CD4-positive, alpha-beta T cell treated with Interferon alpha-2 for 1 hour (primary cell): ENCODE measurements at places on chromosomes 1 and 21.

DNA sequence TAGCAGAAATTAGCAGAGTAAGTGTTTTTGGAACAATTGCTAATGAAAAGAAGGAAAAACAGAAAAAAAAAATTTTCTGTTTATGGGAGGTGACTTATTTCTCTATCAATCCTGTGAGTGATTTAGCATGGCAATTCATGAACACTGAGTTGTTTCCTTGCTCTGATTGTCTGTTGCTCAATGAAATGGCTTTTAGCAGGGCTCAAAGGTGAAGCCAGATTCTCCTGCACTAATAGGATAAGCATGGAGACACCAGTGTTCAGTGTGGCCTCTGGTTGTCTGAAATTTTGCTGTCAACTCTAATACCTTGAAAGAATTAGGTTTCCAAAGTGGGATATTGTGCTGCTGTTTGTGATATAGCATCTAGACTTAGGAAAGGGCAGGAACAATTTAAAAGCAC lies 15.8 kb downstream of the TRIM45 start:
- no peak for DNase-seq

- DNase-seq, result no peak
These were observed 66.7 kb upstream of the ACOT11 start for GRCh38 chr1:54481201-54481884.

DNA sequence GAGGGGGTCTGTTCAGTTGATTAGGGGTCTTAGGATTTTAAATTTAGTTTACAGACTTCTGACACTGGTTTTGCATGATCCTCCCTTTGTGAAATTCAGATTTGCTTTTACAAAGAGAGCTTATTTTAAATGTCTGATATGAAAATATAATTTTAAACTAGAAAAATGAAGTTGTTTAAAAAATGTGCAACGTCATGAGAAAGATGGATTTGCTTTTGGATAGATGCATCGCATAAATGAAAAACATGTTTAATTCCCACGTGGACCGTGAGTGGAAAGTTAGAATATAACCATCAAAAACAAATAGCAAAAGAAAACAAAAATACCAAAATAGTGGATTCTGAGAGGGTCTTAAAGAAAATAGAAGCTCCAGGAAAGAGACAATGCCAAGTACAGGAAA lies 2.0 kb upstream of the OR2T3 start:
- DNase-seq, result no peak

DNA sequence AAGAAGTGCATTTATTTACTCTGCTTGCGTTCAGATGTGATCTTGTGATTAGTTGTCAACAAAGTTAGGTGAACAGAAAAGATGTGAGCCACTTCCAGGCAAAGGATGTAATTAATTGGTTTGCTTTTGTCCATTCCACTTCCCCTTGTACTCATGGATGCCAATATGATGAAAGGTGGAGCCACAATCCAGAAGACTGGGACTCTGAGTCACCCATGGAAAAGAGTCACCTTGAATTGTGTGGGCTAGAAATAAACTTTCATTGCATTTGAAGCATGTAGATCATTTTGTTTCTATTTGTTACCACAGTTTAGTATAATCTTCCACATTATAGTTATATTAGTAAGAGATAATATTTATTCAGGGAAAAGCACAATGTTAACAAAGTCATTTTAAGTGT lies 684.2 kb downstream of the LTN1 start:
- DNase-seq, result no peak

- DNase-seq, result no peak
These were observed 29.5 kb downstream of the ADSS2 start for GRCh38 chr1:244422174-244422573.

DNA sequence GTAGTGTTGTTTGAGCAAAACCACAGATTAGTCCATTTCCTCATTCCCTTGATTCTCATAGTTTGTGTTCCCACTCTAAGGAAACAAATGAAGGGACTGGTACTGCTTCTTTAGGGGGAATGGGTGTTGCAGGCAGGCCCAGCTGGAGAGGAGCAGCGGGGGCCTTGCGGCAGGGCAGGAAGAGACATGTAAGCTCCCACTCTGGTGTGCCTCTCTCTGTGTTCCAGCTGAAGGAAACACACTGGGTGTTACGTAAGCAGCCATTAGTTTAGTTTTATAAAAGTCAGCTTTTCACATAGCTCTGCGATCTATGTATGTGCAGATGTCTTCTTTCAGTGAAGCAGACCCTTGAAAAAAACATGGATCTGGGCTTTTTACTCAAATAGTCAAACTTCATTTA lies 99.5 kb downstream of the CACHD1 start:
- no peak for DNase-seq

- no peak for DNase-seq
These were observed 597.0 kb upstream of the RGS18 start for GRCh38 chr1:191561276-191561675.

DNA sequence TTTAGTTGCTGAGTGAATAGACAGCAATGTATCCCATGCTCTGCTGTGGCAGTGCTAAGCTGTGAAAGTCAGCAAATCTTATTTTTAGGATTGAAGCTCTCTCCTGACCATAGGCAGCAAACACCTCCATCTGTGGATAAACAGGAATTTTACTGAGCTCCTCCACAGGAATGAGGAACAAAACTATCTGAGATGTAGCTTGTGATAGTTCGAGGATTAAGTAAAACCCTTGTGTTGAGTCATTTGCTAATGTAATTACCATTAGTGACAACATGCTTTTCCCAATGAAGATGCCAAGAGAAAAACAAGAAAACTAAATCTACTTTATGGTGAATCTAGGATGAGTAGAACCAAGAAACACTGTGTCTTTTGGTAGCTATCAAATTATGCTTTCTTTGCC lies 122.7 kb downstream of the CLEC20A start:
- no peak for DNase-seq

DNA sequence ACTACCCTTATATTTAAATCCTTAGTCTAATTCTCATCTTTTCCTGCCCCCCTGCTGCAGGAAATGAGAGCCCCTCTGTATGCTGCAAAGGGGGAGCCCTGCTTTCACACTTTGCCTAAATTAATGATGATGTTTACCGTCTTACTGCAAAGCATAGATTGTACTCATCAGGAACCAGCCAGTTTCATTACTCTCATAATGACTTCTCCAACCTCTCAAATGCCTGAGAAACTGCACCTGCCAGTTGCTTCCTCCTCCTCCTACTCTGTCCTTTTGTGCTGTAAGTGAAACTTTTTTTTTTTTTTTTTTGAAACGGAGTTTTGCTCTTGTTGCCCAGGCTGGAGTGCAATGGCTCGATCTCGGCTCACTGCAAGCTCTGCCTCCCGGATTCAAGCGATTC lies 101.7 kb downstream of the ADSS2 start:
- no peak for DNase-seq

GRCh38 chr21:35197992-35198431 lies 148.9 kb upstream of the RUNX1 start:
- DNase-seq, result no peak

DNA sequence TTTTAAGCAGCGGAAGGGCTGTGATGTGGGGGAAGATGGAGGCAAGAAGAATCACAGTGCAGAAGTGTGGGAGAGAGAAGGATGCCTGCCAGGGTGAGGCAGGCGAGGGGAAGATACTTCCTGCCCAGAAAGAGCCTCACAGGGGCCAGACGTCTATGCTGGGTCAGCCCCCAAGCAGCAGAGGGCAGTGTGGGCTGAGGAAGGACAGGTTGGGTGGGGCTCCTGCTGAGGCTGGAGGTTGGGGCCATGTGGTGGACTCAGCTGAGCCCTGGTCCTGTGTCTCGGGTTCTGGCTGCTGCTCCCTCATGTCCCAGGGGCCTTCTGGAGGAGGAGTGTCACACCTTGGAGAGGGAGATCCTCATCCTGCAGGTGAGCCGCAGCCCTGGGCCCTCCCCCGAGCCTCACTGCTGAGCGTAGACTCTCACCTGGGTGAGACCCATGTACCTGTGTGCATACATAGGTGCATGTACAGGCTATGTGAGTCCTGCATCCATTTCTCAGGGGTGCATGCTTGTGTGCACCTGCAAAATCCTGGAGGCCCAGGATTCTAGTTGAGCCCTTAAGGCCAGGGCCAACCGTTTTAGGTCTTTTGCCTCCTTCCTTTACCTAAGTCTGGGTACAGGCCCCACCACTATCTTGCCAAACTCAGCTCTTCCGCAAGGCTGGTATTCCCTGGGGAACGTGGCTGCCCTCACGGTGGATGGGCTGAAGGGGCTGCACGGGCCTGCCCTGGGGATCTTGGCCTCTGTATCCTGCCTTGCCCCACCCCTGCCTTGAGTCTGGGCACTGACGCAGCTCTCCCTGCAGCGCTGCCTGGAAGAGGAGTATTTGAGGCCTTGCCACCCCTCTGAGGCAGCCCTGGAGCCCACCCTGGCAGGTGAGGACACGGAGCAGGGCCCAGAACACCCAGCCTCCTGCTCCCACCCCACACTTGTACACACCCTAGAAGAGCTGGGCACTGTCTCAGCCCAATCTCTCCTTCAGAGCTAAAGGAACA lies 3.7 kb downstream of the CCDC24 start:
- no peak for DNase-seq

DNA sequence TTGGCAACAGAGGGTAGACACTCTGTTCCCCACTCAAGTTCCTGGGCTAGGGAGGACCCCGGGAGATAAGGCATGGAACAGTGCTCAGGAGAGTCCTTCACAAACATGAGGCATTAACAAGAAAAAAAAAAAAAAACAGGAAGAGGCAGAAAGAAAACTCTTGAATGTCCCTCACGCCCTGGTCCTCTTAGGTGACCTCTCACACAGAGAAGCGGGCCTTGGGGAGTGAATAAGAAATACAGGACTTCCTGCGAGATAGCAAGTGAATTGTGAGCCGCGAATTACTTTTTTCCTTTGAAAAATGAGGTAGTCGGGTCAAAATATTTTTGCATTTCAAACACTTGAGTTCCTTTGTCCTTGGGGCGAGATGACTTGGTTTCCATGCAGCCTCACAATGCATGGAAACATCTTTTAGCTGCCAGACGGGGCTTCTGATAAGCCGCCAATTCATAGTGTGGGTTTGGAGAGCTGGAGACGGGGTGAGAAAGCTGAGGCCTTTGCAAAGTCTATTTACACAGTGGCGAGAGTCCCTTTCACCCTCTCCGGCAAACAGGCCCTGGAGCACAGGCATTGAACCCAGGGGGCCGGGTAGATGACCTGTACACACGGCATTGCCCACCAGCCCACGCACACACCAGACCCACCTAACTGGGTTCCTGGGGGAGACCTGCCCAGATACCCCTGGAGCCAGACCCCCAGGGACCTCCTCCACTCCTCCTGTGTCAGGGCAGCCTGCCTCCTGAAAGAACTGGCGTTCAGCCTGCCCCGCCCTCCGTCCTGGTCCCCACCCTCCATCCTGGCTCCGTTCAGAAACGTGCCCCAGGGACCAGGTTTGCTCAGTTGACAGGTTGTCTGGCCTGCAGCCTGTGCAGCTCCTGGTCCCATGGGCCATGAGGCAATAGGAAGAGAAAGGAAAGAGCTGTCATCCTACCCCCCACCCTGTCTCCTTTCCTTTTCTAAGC lies 192.3 kb downstream of the PRDM16 start:
- DNase-seq, result no peak

- DNase-seq, result peak; percentile 31
These were observed 203.2 kb downstream of the RHOU start for GRCh38 chr1:228938537-228938901.

DNA sequence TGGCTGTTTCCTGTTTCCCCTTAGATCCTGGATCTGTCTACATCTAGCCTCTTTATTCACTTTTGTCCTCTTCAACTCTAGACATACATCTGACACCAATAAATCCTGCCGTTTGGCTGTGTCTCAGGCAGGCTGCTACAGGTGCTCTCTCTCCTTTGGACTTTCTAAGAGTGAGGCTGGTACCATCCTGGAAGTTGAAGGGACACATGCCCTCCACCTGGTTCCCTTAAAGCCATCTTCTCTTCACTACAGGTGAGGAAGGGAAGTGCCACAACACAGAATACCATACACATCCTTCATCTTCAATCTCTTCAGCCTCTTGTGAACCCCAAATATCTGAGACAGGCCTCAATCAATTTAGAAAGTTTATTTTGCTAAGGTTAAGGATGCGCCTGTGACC lies 137.9 kb downstream of the BACH1 start:
- no peak for DNase-seq

DNA sequence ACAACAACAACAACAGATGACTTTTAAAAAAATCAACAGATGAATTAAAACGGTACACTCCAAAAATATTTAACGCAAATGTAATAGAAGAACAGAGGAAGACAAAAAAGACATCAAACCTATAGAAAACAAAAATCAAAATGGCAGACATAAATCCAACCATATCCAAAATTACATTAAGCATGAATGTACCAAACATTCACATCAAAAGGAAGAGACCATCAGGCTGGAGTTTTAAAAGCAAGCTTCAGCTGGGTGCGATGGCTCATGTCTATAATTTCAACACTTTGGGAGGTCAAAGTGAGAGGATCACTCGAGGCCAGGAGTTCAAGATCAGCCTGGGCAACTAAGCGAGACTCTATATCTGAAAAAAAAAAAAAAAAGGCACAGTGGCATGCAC lies 116.2 kb downstream of the SMYD3 start:
- DNase-seq, result no peak

GRCh38 chr1:29500041-29500440 lies 263.7 kb downstream of the PTPRU start:
- DNase-seq, result no peak

- no peak for DNase-seq
These were observed 6.3 kb downstream of the PARP1 start for GRCh38 chr1:226401355-226402303.

DNA sequence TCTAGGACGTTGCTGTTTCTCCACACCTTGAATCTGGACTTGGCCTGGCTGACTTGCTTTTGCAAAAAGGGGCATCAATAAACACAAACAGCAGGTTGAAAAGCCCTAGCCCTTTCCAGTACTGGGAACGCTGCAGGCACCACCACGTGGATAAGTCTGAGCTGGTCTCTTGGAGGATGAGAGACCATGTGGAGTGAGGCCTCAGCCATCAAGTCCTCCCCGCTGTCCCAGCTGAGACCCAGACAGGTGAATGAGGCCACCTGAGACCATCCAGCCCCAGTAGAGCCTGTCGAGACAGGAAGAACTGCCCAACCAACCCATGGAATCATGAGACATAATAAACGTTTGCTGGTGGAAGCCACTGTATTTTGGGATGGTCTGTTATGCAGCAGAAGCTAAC lies 688.7 kb downstream of the PTPRU start:
- no peak for DNase-seq

DNA sequence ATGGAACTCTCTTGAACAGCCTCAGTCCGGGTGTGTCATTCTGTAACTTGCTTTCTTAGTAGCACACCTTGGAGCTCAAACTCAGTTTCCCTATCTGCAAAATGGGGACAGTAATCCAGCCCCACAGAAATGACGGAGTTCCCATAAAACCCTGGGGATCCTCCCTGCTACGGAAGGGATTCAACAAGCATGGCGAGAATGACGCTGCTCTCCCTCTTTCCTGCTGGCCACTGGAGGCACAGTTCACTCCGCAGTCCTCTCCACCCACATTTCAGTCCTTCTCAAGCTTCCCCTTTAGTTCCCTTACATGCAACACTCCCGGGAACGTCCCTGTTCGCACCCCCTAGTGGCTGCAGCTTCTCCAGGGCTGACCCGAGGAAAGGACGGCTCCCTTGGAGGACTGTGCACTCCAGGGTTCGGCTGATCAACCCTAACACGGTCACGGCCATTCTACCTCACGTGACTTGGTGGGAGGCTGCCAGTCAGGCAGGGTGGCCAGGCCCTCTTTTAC lies 20.6 kb downstream of the RUNX3 start:
- peak; percentile 35 for DNase-seq

GRCh38 chr1:37238364-37239224 lies 204.3 kb upstream of the GRIK3 start:
- DNase-seq, result no peak
